Suprapubic skin (tissue), 4 donors: ENCODE measurements at places on chromosomes 16 and 17.

GRCh38 chr17:44220213-44221083, 973 bp upstream of the UBTF start:
- no peak for DNase-seq

GRCh38 chr17:32345951-32346600, 3.9 kb upstream of the ZNF207 start:
- no peak for DNase-seq

DNA sequence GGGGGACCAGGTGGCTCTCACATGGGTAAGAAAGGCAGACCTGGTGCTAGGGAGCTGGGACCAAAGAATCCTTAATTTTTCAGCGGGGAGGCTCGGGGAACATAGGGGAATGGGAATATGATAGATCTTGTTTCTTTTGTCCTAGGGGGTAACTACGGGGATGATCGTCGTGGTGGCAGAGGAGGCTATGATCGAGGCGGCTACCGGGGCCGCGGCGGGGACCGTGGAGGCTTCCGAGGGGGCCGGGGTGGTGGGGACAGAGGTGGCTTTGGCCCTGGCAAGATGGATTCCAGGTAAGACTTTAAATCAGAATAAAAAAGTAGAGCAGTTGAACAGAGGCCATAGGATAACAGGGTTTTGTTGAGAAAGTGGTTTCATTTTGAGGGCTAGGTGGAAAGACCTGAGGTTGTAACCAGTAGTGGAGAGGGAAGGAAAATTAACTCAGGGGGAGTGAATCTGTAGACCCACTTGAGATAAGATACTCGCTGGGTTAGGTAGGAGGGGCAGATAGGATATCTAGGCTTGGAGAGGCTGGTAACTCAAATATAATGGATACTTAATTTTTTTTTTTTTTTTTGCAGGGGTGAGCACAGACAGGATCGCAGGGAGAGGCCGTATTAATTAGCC, 11.0 kb downstream of the FUS start:
- no peak for DNase-seq

DNA sequence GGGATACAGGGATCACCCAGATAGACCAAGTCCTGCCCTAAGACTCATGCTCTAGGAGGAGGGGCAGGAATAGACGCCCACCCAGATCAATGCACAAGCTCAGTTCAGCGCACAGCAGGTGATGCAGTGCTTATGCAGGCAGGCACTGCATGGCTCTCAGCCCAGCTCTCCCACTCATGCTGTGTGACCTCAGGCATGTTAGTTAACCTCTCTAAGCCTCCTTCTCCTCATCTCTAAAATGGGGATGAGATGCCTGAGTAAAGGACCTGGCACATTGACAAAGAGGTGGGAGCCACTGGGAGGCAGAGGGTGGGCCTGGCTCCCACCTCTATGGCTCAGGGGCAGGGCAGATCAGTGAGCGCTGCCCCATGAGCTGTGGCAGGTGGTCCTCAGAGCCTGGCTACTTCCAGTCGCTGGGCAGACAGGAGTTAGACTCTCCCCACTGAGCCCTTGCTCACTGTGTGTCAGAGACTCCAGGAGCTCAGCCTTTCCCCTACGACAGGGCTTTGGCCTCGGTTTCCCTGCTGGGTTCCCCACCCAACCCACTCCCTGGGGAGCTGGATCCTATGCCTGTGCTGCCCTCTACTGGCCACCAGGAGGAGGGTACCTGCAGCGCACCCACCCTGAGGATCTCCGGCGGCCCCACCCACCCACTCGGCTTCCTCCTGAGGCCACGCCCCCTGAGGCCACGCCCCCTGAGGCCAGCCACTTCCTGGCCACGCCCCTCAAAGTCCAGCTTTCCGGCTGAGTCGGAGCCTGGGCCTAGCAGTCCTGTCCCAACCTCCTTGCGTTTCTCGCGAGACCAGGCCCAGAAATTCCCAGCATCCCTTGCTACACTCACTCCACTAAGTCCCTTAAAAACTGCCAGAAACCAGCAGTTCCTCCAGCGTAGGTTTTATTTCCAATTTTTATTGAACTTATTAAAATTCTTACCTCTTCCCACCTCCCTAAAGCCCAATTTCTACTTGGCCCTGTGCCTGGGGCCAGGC, 196.1 kb downstream of the GSG1L start:
- DNase-seq, result no peak

GRCh38 chr17:28381141-28381825, 9.8 kb downstream of the SARM1 start:
- DNase-seq, result no peak

DNA sequence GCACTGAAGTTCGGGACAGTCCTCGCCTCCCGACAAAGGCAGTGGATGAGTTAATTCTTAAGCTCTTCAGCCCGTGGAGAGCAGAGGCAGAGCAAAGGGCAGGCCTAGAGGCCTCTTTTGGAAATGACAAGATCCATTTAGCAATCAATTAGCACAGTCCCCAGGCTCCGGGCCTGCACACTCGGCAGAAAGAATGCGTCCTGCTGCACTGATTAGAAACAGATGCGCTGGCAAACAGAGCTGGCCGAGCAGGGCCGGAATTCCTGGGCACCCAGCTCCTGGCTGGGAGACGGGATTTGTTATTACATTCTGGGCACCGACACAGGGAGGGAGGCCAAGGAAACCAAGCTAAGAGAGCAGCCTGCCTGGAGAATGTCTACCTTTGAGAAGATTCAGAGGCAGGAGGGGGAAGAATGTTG, 162.9 kb downstream of the COPRS start:
- DNase-seq, result peak; percentile 90
